ENCODE measurements at places on chromosomes 16 and 17. TPM values are rescaled to one million over a fixed set of nuclear protein-coding genes. Genes with fewer than 3 reads are reported as not detected.

- DNase-seq: no peak
Measured at GRCh38 chr17:6796017-6796886, 20.2 kb downstream of the FBXO39 start.

DNA sequence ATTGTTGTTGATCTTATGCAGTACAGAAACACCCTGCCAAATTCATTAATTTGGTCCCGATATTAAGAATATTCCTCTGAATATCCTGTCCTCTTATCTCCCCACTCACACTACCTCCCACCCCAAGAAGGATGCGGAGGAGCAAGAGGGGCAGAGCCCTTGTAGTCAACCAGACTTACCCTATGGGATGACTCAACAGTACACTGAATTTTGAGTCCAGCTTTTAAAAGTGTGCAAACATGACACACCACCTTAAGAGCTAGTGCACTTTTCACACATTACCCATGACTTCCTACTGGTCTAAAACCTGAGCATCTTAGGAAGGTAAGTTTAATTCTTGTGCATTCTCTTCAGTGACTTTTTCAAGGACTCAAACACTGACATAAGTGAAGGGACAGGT, 9.5 kb downstream of the USP22 start:
- DNase-seq: no peak

DNA sequence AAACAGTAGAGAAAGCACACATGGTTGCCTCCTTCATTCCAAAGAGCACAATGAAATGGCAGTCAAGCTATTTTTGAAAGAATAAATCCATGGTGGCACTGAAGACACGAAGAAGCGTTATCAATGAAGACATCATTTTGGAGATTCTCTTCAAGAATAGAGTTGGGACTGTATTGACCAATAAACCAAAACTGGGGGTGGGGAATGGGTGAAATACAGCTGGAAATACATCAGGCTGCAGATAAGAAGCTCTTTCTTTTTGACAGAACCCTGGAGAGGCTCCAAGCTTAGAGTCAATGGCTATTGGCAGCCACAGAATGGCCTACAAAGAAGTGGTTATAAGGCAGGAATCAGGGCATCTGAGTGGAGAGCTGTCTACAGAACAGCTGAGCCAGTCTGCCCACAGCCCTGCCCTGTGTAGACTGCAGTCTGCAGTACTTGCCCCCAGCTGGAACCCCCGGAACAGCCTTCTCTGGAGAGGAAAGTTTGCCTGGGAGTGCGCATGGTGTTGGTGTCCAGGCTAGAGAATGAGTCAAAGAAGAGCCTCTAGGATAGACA, 100.4 kb downstream of the STX8 start:
- no peak for DNase-seq

The CD300E gene
- total RNA-seq: 0.47 TPM

- DNase-seq: no peak
Measured at GRCh38 chr17:59373882-59374495, 42.5 kb downstream of the YPEL2 start.

GRCh38 chr17:59370593-59371299, 39.3 kb downstream of the YPEL2 start:
- no peak for DNase-seq

The ABCA9 gene
- 6.7 TPM for total RNA-seq

The GNG13 gene
- not detected for total RNA-seq

DNA sequence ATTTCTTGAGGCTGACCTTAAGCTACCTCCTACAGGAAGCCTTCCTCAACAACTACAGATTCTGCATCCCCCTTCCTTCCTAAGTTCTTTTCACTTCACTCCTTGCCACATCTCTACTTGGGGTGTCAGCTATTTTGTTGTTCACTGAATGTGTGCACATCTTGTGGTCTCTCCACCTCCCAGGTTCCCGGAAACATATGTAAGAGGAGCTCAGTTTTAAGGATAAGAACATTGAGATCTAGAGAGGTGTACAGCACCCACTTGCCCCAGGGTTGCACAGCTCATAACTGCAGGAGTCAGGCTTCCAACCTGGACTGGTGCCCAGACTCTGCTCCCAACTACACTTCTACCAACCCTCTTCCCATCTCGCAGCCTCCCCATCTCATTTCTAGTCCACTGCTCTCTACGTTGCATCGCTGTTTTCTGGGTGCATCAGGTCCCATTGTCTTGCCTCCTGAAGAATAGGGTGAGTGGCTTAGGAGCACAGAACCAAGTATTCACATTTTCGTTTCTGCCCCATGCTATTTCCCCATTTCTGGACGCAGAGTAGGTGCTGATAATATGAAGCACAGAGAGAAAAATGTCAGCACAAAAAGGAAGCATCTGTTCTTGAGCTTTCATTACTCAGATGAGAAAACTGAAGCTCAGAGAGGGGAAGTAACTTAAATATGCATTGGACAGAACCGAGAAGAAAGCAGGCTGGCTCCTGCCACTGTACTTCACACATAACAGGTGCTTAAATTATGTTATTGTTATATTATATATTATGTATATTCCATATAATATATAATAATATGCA, 292.0 kb upstream of the CCL2 start:
- DNase-seq: no peak

GRCh38 chr17:2070241-2071023, 15.5 kb downstream of the HIC1 start:
- no peak for DNase-seq

- DNase-seq: no peak
Measured at GRCh38 chr17:83037084-83037873, 42.1 kb upstream of the METRNL start.

GRCh38 chr17:13943909-13944308, 125.4 kb upstream of the COX10 start:
- DNase-seq: no peak

- no peak for DNase-seq
Measured at GRCh38 chr17:28057731-28058246, 15.3 kb downstream of the NLK start.

DNA sequence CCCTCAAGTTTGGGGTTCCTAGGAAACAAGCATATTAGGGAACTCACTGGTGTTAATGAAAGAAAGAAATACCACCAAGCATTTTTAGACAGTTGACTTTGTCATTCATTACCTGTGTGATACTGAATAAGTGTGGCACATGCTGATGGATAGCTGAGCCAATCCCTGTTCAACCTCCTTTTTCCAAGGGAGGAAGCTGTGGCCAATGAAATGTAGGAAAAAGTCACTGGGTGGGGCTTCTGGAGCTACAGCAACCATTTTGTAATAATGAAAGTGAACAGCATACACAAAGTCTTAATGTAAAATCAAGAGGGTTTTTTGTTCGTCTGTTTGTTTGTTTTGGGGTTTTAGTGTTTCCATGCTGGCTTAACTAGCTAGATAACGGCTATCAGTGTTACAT, 254.3 kb upstream of the SALL1 start:
- no peak for DNase-seq

DNA sequence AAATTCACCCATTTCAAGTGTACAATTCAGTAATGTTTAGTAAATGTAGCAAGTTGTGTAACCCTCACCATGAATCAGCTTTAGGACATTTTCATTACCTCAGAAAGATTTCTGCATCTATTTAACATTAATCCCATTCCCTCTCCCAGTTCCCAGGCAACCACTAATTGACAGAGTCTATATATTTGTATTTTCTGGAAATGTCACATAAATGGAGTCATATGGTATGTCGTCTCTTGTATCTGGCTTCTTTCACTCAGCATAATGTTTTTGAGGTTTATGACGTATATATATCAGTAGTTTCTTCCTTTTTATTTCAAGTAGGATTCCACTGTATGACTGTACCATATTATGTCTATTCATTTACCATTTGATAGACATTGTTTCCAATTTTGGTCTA, 199.8 kb downstream of the CYB561 start:
- no peak for DNase-seq

The SCGB1C2 gene
- not detected for total RNA-seq

The TAC4 gene
- not detected for total RNA-seq

GRCh38 chr16:74321356-74321755, 24.7 kb downstream of the PSMD7 start:
- DNase-seq: no peak

Data from liver (tissue), 10 donors.